ENCODE measurements at places on chromosomes 1 and 21.

DNA sequence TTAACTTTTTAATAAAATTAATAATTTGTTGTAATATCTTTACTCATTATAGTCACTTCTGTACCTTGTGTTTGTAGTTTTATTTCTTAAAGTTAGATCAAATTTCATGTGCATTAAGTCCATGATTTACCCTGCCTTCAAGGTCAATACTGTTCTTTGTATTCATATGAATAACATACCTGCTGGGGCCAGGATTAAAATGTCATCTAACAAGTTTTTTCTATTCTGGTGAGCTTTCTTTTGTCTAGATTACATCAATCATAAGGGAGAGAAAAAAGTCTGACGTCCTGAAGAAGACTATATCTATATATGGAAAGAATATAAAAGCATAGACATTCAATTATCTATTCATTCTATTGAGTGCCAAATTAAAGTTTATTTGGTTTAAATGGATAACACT lies 232.6 kb downstream of the COL11A1 start:
- no peak for DNase-seq
- H3K36me3 ChIP-seq = no peaks in the 10 kb centered on the region
- H3K27ac ChIP-seq = no peak overlapping the region
- H3K27me3 ChIP-seq = no peaks in the 10 kb centered on the region
- no peak overlapping the region for H3K4me3 ChIP-seq

DNA sequence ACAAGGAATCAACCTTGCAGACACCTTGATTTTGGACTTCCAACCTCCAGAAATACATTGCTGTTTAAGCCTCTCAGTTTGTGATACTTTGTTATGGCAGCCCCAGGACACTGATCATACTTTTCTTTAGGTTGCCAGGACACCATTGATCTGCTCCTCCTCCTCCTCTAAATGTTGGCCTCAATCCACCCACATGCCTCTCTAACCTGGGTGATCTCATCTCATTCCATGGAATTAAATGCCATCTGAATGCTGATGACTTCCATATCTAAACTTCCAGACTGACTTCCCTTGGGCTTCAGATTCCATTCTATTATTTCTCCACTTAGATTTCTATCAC lies 7.4 kb upstream of the PPP1R15B start:
- H3K27ac ChIP-seq = no peak overlapping the region
- DNase-seq = no peak
- no peaks in the 10 kb centered on the region for H3K27me3 ChIP-seq
- H3K4me1 ChIP-seq = peaks cover 53% of the 10 kb centered on the region
- H3K4me3 ChIP-seq = no peak overlapping the region
- H3K36me3 ChIP-seq = peaks cover 5% of the 10 kb centered on the region

GRCh38 chr1:101136739-101137138 lies 100.1 kb upstream of the S1PR1 start:
- H3K27me3 ChIP-seq = no peaks in the 10 kb centered on the region
- peak overlapping the region; percentile 84 for H3K27ac ChIP-seq
- peaks cover 69% of the 10 kb centered on the region for H3K4me1 ChIP-seq
- peak overlapping the region; percentile 41 for H3K4me3 ChIP-seq

- no peaks in the 10 kb centered on the region for H3K27me3 ChIP-seq
- no peak for DNase-seq
- no peak overlapping the region for H3K27ac ChIP-seq
- H3K36me3 ChIP-seq = no peaks in the 10 kb centered on the region
- no peaks in the 10 kb centered on the region for H3K4me1 ChIP-seq
These were observed 599.8 kb downstream of the ADGRL2 start for GRCh38 chr1:82400521-82400920.

DNA sequence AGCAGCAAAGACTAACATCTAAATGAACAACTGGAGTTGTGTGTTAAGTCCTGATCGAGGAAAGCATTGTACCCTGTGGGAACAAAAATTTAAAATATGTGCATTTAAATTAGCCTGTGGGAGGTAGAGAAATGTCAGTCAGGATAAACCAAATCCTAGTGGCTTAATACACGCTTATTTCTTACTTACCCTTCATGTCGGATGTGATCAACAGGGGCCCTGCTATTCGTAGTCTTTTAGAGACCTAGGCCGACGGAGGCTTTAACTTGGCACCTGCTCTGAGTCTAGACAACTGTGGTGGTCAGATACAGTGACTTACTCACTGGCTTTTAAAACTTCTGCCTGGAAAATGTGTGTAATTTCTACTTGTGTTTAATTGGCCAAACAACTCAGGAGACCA lies 10.2 kb downstream of the GSTM3 start:
- H3K27ac ChIP-seq = no peak overlapping the region
- no peak for DNase-seq
- peaks cover 3% of the 10 kb centered on the region for H3K27me3 ChIP-seq
- no peaks in the 10 kb centered on the region for H3K4me1 ChIP-seq
- H3K36me3 ChIP-seq = no peaks in the 10 kb centered on the region
